ENCODE measurements at places on chromosomes 11 and 22. TPM values are rescaled to one million over a fixed set of nuclear protein-coding genes. Genes with fewer than 3 reads are reported as not detected.

Gene GAL3ST3
- total RNA-seq = not detected

Gene OR2AG1
- not detected for total RNA-seq

Gene MAPK8IP2
- total RNA-seq = 1.5 TPM

Gene SLC1A2
- total RNA-seq = not detected

Gene SPI1
- total RNA-seq = 73.3 TPM

Gene PICALM
- total RNA-seq = 108 TPM

Gene MUC5B
- total RNA-seq = not detected

Gene HEPHL1
- total RNA-seq = not detected

Gene ATP6V1E1
- 100 TPM for total RNA-seq

Gene KRTAP5-10
- total RNA-seq = not detected

Gene CDC42EP1
- not detected for total RNA-seq

Gene PRMT3
- total RNA-seq = 44.6 TPM

Gene RGL4
- total RNA-seq = 0.89 TPM

Gene PKP3
- not detected for total RNA-seq

Gene PTPMT1
- 27.6 TPM for total RNA-seq

DNA sequence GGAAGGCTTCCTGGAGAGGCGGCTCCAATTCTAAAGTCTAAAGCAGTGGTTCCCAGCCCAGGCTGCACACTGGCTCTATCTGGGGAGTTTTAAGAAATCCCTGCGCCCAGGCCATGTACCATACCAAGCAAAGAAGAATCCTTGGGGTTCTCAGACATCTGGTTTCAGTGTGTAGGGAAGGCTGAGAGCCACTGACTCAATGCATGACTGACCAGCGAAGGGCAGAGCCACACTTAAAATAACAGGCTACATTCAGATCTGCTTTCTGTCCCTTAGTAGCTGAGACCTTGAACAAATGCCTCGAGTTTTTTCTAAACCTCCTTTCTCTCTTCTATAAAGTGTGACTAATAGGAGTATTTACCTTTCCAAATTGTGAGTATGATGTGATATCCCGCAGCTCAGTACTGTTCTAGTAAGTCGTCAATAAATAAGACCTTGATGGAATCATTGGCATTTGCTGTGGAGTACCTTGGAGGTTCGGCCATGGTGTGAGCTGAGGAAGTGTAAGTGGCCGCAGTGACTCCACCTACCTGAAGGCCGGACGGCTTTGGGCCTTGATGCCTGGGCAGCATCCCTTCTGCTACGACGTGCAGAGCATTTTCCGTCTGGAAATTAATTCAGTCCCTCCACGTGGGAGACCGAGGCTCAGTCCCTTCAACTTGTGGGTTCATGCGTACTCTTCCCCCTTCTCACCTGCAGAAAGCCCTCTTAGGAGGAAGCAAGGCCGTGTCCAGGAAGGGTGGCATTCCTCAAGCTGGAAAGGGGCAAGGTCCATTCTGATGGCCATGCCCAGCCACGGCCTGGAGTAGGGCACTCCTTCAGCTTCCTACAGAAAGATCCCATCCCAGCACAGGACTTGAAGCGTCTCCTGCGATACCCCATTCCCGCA, 25.1 kb downstream of the GLB1L2 start:
- DNase-seq = no peak

GRCh38 chr11:17840101-17840548, 105.5 kb downstream of the KCNC1 start:
- DNase-seq = no peak

GRCh38 chr11:97460091-97460490, 1070.3 kb downstream of the JRKL start:
- DNase-seq = no peak

DNA sequence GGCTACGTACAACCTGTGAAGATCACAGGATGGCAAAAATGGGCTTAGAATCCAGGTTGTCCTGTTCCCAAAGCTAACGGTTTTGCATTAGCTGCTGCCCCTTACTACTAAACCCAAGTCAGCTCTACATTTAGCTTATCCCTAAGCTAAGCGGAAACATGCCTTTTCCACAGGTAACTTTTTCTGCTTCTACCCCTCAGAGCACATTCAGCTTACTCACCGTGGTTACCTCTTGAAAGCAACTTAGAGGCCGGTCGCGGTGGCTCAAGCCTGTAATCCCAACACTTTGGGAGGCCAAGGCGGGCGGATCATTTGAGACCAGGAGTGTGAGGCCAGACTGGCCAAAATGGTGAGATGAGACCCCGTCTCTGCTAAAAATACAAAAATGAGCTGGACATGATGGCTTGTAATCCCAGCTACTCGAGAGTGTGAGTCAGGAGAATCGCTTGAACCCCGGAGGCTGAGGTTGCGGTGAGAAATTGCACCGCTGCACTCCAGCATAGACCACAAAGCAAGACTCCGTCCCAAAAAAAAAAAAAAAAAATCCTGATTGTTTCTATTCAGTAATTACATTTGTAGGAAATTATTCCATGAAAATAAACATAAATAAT, 790 bp upstream of the TMEM41B start:
- DNase-seq = no peak

GRCh38 chr11:47109051-47109726, 67.5 kb downstream of the ARFGAP2 start:
- DNase-seq = peak; percentile 80

DNA sequence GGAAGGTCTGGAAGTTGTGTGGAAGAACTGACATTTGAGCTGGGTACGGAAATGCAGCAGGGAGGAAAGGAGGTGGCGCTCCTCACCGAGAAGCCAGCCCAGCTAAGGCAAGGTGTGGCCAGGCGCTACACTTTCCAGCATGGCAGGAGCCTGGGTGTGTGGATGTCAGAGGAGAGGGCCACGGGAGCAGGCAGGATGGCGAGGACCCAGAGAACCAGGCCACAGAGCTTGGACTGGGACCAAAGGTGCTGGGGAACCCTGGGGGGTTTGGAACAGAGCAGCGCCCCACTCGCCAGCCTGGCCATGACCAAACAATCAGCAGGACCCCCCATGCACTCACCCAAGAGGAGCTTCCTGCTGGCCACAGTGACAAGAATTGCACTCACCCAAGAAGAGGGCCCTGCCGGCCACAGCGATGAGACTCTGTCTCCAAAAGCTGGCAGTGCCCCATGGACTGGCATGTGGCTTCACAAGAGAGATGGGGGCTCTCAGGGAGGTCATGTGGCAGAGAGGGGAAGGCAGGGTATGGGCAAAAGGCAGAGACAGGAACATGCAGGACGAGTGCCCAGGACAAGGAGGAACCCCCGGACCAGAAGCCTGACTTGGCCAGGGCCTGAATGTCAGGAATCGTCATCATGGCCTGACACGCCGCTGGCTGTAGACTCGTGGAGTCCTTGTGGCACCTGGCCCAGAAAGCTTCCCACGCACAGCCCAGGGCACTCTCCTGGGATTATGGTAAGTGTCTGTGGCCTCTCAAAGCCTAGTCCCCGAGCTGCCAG, 45.4 kb downstream of the IGF2 start:
- no peak for DNase-seq

DNA sequence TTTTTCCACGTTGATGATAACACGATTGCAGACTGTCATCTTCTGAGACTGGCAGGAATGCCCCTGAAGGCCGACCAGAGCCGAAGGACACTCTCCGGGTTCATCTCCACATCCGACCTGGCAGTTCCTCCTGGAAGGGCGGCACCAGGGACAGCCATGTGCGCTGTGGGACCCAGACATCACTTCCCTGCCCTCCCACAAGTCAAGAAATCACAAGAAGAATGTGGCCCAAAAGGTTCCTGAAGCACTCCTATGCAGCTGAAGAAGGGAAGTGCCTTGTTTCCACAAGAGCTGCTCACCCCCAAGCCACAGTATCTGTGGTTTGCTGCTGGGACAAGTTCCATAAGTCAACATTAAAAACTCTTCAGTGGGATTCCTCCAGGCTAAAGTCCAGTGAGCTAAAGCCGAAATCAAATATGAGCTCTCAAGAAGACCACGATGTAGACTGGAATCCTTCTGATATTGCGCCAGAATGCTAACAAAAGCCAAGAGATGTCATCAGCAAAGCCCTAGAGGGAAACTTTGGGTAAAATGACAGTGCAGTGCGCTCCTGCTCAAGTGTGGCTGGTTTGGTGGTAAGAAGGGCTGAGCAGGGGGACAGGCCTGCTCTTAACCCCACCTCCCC, 21.2 kb downstream of the PACSIN2 start:
- no peak for DNase-seq

DNA sequence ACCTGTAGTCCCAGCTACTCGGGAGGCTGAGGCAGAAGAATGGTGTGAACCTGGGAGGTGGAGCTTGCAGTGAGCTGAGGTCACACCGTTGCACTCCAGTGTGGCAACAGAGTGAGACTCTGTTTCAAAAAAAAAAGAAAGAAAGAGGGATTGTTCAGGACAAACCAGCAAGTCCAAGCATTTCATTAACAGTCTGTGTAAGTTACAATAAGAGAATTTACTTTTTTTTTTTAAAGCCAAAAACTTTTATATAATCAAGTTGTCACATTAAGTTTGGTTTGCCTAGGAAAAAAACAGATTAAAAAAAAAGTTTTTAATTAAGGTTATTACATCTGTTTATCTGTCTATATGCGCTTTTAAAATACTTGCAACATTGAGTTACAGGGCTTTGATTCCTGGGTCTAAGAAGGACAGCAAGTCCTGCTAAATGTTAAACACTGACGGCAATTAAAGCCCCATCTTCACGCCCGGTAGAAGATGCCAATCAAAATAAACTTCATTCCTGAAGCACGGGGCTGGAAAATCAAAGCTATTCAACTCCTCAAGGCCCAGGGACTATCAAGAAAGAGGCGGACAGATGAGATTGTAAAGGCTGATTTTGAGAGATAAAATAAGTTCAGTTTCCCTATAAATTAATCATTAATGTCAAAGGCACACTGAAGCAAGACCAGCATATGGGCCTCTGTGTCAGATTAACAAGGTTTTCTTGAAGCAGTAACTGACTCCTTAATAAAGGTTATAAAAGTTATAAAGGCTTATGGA, 10.7 kb downstream of the TMEM138 start:
- DNase-seq = no peak

DNA sequence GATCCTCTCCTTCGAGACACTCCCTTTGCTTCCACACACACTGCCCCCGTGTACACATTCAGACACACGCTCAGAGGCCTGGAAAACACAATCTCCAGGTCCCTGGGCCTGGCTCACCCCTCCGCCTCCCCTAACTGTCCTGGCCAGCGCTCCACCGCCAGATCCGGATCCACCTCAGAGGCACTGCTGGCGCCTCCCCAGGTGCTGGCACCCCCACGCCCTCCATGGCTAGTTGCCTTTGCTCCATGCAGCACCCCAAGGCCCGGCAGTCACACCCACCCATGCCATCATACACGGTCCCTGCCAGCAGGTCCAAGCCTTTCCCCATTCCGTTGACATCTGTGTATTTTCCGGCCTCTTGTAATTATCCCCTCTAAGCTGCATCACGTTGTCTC, 11.1 kb downstream of the SPTBN2 start:
- DNase-seq = no peak

DNA sequence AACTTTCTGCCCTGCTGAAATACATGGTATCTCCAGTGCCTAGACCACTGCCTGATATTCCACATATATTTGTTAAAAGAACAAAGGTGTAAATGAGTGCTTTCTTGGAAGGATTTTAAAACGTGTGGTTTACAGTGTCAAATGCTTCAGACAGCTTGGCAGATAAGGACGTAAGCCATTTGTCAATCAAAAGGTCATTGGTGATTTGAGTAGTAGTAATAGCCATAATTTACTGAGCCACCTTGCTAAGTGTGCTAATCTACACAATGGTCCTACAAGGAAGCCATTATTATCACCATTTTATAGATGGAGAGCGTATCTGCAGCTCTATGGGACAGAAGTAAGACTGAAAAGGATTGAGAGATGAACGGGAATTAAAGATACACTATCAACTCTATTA, 186.8 kb upstream of the MPPED2 start:
- DNase-seq = no peak

GRCh38 chr11:34379539-34379938, 21.7 kb upstream of the ABTB2 start:
- DNase-seq = no peak

DNA sequence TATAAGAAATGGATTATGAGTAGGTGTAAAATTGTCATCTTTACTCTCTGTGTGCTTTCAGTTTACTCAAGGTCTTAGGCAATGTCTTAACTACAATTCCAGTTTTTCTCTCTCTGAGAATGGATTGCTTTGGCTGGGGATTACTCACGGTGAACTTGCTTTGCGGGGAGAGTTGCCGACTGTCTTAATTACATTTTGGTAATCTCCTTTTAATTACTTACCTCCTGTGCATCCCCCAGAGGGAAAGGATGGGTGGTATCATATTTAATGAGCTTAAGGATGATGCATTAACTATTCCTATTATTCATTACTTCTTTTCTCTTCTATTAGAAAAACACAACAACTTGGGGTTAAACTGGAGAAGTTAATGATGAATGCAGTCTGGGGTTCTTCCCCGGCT, 159.4 kb downstream of the MPPED1 start:
- DNase-seq = no peak

- no peak for DNase-seq
Measured at GRCh38 chr11:70399681-70400112, 1.4 kb downstream of the CTTN start.

DNA sequence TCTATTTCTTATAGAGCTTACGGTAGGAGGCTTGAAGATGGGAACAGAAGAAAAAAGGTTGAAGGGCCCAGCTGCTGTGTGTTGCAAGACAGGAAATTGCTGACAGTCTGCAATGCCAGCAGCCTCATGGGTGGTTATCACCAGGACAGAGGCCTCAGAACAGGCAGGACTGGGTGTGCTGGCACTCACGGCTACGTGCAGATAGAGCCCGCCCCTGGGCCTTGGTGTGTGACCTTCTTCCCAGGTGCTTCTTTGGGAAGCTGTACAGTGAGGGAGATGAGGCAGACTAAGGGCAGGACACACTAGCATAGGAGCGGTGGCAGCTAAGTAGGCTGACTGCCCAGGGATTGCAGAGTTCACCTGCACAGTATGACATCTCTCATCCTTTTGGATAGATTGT, 12.6 kb downstream of the PRAME start:
- DNase-seq = no peak

GRCh38 chr22:22951035-22951434, 63.4 kb downstream of the IGLL5 start:
- peak; percentile 71 for DNase-seq

GRCh38 chr11:420054-420910, 5.5 kb upstream of the SIGIRR start:
- DNase-seq = no peak

- DNase-seq = no peak
Measured at GRCh38 chr11:61930933-61931332, 13.6 kb upstream of the RAB3IL1 start.

- peak; percentile 56 for DNase-seq
Measured at GRCh38 chr11:18171377-18172000, 1.1 kb upstream of the MRGPRX4 start.

- DNase-seq = no peak
Measured at GRCh38 chr22:49525801-49526535, 301.7 kb downstream of the BRD1 start.

DNA sequence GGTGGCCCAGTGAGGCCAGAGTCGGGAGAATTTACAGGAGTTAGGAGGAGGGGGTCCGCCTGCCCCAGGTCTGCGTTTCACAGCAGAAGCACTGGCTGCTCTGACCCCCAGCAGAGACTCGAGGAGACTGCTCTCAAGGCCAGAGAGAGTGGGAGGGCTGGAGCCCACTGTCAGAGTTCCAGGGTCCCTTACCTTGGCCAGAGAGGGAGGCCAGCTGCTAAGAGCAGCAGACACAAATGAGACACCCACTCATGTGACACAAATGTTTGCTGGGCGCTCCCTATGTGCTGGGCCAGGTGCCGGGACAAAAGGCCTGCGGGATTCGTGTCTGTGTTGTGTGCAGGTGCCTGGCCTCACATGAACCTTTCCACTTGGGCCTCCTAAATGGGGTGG, 2.8 kb upstream of the TNFRSF13C start:
- peak; percentile 63 for DNase-seq

All from OCI-LY7 (cell line).